Mammary epithelial cell (primary cell): ENCODE measurements at places on chromosomes 2 and 18. TPM values are rescaled to one million over a fixed set of nuclear protein-coding genes. Genes with fewer than 3 reads are reported as not detected.
A peak's percentile ranks its signal among the peaks of the same experiment; 100 is the strongest.

TXNL1 gene
- 23.2 TPM for total RNA-seq

RBM45 gene
- 10.1 and 12.1 TPM in 2 replicates for total RNA-seq

CFAP221 gene
- not detected in 2 replicates for total RNA-seq

TIMM21 gene
- 23.0 TPM for total RNA-seq

NCKAP5 gene
- 7.6 and 10.5 TPM in 2 replicates for total RNA-seq

AOX1 gene
- total RNA-seq = 75.3 TPM

MOGAT1 gene
- not detected for total RNA-seq

ESPNL gene
- not detected in 2 replicates for total RNA-seq

FABP1 gene
- not detected for total RNA-seq

PRSS56 gene
- total RNA-seq = not detected

COX5B gene
- 181 and 205 TPM in 2 replicates for total RNA-seq

GRCh38 chr2:107663632-107664031, 163.1 kb upstream of the RGPD4 start:
- no peak for DNase-seq

DNA sequence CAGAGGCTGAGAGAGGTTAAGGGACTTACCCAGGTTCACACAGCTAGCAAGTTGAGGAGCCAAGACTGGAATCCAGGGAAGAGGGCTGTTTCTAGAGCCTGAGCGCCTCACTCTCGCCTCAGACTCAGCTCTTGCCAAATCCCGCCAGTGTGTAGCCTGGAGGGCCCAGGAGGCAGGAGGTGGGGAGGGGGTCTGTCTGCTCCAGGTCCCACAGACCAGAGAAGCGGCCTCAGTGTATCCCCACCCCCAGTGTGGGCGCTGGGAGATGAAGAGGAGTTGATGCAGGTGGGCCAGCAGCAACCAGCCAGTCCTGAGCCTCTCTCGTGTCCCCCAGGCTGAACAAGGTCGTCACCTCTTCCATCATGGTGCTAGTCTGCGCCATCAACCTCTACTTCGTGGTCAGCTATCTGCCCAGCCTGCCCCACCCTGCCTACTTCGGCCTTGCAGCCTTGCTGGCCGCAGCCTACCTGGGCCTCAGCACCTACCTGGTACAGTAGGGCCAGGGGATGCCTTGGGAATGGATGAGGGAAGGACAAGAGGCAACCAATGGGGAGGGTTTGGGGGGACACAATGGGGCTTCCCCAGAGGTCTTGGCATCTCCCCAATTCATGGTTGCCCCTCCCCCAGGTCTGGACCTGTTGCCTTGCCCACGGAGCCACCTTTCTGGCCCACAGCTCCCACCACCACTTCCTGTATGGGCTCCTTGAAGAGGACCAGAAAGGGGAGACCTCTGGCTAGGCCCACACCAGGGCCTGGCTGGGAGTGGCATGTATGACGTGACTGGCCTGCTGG, 5.2 kb upstream of the CTDSP1 start:
- DNase-seq = no peak

- DNase-seq = peak; percentile 79
Measured at GRCh38 chr18:7064346-7064745, 53.3 kb downstream of the LAMA1 start.

- DNase-seq = peak; percentile 91
Measured at GRCh38 chr18:42192251-42193248, 237.5 kb downstream of the PIK3C3 start.

DNA sequence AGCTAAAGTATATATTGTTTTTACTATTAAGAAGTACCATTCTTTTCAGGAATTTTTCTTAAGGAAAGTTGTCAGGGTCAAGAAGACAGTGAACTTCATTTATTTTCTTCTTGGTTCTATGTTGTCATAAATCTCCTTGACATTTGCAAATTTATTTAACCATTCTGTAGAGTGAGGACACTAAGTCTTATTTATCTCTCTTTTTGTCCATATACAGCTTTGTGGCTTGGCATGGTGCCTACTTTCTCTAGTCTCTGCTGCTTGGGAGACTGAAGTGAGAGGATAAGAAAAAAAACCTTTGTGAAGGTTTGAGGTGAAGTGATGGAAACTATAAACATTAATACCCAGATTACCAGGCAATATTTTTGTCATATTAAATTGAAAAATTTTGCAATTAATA, 1389.4 kb downstream of the SUCLG1 start:
- peak; percentile 24 for DNase-seq

- no peak for DNase-seq
Measured at GRCh38 chr2:165648801-165649200, 145.2 kb downstream of the GALNT3 start.

- DNase-seq = peak; percentile 34
Measured at GRCh38 chr2:224630659-224631550, 45.7 kb upstream of the CUL3 start.

- DNase-seq = peak; percentile 71
Measured at GRCh38 chr2:46806526-46806925, 109.1 kb downstream of the MCFD2 start.

DNA sequence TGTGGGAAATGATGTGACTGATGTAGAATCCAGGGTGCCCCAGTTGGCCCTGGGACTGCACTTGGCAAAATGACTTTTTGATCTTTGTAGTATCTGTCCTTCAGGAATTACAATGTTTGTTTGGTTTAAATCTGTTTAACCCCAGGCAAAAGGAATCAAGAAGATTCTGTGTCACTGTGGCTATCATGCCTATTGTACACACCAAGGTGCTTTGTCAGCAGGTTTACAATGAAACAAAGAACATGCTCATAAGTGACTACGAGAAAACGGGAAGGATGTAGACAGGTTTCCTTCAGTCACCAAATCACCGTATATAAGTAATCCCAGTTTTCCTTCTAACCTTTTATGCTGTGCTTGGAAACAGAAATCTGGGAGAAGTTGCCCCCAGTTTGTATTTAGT, 109.5 kb downstream of the RTN4 start:
- no peak for DNase-seq

GRCh38 chr2:54271843-54272627, 16.0 kb upstream of the TSPYL6 start:
- DNase-seq = no peak

DNA sequence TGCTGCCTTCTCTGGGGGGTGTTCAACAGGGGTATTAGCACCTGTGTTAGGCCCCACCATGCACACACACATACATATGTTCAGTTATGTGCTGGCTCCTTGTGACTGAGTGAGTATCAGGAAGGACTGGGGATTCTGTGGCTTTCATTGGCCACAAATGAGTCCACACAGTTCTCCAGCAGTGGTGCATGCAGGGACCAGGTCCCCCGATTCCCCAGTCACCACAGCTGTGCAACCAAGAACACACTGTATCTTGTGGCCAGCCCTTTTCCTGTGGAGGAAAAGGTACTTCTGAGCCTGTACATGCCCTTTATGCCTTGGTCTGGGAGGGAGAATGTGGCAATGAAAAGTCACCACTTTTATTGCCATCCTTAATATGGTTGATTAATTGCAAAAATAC, 74.9 kb upstream of the KLF7 start:
- DNase-seq = peak; percentile 34

- no peak for DNase-seq
Measured at GRCh38 chr2:187017438-187017837, 168.5 kb upstream of the ZSWIM2 start.

- no peak for DNase-seq
Measured at GRCh38 chr2:70627211-70627898, 73.7 kb upstream of the TGFA start.

GRCh38 chr2:167504061-167504460, 615.8 kb downstream of the XIRP2 start:
- no peak for DNase-seq

DNA sequence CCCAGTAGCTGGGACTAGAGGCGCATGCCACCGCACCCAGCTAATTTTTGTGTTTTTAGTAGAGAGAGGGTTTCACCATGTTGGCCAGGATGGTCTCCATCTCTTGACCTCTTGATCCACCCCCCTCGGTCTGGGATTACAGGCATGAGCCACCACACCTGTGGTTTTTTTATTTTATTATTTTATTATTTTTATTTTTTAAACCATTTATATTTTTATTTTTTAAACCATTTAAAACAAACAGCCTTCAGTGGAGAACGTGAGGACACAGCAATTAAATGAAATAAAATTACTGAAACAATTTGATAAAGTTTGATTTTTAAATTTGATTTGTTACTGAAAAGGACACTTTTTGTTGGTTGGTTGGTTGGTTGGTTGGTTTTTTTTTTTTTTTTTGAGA, 181.0 kb downstream of the AGAP1 start:
- DNase-seq = no peak
